ENCODE measurements at places on chromosomes 16 and 17.

GRCh38 chr17:27430882-27431491 lies 25.3 kb upstream of the KSR1 start:
- DNase-seq, result no peak

DNA sequence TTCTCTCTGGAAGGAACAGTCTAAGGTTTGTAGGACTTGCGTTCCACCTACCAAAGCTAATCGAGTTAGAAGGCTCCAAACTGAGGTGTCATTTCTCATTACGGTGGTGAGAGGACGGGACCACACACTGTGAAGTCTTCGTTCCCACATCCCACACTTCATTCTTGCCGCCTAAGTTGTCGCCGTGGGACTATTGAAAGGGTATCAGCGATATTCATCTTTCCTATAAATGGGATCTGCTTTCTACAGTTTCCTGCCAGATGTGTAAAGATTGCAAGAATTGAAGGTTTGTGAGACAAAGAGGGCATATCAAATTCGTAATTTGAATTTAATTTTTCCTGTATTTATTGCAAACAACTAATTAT lies 608 bp upstream of the TRIM37 start:
- no peak for DNase-seq

DNA sequence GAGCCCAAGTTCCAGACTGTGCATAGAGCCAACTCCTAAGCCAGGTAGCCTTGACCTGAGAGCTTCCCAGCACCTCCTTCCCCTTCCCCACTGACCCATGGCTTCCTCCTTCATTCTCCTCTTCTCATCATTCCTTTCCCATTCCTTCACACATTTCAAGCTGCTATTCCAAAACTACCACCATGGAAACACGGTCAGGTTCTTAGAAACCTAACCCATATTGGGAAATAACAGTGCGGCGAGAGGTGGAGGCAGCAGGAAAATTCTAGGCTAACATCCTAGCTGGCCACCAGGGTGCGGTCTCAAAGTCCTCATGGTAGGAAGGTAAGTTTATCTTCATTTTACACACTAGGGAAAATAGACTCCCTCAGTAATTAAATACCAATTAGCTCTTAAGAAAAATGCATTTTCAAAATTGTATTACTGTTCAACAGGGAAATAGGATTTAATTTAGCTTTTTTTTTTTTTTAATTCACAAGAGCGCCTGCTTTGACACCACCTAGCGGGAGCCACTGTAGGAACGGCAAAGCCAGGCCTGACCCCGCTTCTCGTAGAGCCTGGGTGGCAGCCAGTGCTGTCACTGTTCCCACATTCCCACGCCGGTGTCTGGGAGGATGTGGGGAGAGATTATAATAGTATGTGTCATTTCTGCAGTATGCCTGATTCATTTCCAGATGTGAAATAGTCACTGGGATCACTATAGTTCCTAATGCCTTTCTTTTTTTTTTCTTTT lies 14.0 kb upstream of the SPHK1 start:
- no peak for DNase-seq

GRCh38 chr17:80722661-80723060 lies 178.0 kb downstream of the RPTOR start:
- DNase-seq, result no peak

GRCh38 chr16:10754941-10755340 lies 11.3 kb downstream of the NUBP1 start:
- no peak for DNase-seq

DNA sequence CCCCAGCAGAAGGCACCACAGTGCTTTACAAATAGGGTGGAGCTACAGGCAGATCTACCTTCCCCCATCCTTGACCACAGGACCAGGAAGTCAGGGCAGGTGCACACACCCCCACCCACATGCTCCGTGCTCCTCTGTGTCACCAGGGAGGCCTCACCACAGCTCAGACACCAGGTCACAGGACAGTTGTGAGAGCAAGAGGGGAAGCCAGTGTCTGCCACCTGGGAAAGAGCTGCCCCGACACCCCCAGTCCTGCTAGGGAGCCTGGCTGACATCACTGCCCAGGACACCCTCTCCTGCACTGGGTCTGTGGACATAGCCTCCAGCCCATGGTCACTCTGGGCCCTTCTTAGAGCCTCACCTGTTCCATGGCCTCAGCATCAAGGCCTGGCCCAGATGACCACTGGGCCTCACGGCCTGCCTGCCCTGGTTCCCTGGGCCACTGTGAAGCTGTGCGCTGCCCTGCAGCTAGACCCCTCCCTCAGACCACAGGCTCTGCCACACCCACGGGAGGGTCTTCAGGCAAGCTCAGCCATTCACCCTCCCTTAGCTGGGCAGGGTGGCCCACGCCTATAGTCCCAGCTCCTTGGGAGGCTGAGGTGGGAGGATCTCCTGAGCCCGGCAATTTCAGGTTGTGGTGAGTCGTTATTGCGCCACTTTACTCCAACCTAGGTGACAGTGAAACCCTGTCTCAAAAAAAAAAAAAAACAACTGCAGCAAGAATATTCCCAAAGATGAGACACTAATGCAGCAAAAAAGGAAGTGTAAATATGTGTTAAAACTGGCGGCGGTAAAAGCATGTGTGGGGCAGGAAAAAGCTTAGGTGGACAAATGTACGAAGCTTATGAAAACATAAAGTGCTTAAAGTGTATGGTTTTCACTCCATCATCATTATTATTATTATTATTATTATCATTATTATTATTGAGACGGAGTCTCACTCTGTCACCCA lies 14.2 kb downstream of the POLR3K start:
- peak; percentile 60 for DNase-seq

GRCh38 chr17:3843935-3844516 lies 2.0 kb downstream of the NCBP3 start:
- DNase-seq, result peak; percentile 47

DNA sequence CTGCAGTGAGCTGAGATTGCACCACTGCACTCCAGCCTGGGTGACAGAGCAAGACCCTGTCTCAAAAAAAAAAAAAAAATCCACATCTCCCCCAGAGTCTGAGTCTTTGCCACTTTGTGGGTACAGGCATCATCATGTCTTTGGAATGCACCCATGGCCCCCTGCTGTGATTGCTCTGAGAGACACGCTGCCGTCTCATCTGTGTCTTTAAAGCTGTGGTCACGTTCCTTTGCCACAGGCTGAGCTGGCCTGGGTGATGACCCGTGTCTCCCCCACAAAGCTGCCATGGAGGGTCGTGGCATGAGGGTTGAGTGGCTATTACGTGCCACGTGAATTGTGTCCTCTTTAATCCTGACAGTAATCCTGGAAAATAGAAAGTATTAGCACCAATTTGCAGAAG lies 20.2 kb downstream of the CRISPLD2 start:
- no peak for DNase-seq

- DNase-seq, result no peak
Measured at GRCh38 chr16:19700319-19700781, 17.7 kb downstream of the KNOP1 start.

DNA sequence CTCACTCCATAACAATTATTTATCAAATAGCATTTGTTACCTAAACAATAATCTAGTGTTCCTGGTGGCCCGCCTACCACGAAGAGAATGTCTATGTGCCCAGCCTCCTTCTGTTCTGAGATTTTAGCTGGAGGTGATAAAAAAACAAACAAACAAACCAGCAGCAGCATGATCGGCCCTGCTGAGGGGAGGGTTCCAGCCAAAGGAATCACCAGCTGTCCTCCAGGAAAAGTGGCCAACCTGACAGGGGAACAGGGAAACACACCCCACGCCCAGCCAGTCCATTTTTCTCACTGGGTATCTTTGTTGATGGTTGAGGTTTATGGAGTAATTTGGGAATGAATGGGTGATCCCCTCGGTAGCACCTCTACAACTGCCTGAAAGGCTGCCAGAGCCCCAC lies 203.0 kb upstream of the DYNLRB2 start:
- no peak for DNase-seq

- no peak for DNase-seq
Measured at GRCh38 chr17:47732399-47733046, 513 bp upstream of the TBX21 start.

GRCh38 chr17:37430051-37430627 lies 23.5 kb downstream of the TADA2A start:
- DNase-seq, result peak; percentile 9

DNA sequence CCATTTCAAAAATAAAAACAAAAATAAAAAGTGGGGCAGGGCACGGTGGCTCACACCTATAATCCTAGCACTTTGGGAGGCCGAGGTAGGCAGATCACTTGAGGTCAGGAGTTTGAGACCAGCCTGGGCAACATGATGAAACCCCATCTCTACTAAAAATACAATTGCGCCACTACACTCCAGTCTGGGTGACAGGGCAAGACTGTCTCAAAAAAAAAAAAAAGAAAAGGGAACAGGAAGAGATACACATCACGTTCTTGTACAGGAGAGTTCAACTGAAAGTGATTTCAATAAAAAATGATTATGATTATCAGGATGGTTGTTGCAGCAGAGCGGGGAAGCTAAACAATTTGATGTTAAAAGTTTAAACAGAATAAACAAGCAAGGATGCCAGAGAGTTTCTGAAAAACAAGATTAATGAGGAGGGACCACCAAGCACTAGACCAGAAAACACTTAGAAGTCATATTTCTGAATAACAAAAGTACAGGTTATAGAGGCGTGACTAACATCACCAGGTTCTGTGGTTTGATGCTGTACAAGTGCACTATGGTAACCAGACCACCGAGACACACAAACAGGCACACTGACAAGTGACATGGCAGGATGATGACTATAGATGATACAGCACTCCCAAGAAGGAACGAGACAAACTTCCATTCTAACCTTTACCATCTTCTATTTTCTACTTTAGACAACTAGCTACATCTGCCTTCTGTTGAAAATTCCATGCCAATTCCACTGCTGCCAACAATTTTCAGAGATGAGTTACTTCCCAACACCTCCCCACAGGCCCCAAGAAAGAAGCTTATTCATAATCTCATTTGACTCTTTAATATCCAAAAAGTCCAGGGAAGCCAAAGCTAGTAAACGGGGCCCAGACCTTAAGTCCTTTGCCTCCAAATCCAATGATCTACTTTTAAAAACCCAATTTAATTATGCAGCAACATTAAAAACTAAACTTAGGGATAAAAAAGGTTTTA lies 11.8 kb downstream of the DNAJA2 start:
- DNase-seq, result peak; percentile 61

- no peak for DNase-seq
Measured at GRCh38 chr17:49334744-49335512, 27.1 kb downstream of the ZNF652 start.

DNA sequence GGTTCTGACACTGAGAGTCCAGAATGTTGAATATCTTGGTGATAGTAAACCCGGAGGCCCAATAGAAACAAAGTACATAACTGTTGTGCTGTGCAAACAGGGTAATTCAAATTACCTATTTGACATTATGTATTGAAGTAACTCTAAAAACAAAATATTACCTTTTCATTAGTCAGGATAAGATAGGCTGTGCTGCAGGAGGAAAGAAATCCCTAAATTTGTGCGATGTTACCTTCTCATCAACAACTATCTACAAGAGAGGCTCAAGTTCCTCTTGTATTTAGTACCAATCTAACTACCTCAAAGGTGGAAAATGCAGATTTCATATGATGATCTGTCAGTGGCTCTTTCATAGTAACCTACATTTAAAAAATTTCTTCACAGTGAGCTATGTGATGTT lies 367.2 kb downstream of the ZFHX3 start:
- no peak for DNase-seq

DNA sequence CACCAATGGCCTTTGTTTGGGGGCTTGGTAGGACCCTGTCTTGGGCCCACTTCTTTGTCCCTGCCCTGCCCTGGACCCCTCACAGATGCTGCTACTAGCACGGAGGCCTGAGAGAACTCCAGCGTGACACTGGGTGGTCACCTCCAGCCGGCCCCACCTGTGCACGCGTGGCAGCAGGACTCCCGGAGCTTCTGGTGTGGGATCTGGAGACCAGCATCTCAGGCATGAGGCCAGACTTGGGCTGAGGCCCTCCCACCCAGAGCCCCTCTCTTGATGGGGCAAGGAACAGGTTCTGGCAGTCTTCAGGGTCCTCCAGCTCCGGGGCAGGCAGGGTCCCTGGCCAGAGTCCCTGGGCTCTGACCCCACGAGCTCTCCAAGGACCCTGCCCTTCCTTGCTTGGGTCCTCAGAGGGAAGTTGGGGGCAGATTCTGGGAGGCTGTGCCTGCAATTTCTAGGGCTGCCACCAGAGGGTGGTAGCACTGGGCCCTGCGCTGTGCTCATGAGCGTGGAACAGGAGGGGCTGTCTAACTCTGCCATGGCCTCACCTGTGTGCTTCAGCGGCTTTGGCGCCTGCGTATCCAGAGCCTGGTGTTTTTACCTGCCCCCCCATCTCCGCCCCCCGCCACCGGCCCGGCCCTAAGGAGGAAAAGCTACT lies 3.1 kb upstream of the BAIAP3 start:
- DNase-seq, result no peak

DNA sequence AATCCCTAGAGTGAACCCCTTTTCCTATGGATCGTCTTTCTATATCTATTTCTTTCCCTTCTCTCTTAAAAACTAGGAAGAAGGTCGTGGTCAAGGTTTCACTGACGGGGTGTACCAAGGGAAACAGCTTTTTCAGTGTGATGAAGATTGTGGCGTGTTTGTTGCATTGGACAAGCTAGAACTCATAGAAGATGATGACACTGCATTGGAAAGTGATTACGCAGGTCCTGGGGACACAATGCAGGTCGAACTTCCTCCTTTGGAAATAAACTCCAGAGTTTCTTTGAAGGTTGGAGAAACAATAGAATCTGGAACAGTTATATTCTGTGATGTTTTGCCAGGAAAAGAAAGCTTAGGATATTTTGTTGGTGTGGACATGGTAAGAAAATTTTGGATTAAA lies 9.6 kb downstream of the CYLD start:
- no peak for DNase-seq

DNA sequence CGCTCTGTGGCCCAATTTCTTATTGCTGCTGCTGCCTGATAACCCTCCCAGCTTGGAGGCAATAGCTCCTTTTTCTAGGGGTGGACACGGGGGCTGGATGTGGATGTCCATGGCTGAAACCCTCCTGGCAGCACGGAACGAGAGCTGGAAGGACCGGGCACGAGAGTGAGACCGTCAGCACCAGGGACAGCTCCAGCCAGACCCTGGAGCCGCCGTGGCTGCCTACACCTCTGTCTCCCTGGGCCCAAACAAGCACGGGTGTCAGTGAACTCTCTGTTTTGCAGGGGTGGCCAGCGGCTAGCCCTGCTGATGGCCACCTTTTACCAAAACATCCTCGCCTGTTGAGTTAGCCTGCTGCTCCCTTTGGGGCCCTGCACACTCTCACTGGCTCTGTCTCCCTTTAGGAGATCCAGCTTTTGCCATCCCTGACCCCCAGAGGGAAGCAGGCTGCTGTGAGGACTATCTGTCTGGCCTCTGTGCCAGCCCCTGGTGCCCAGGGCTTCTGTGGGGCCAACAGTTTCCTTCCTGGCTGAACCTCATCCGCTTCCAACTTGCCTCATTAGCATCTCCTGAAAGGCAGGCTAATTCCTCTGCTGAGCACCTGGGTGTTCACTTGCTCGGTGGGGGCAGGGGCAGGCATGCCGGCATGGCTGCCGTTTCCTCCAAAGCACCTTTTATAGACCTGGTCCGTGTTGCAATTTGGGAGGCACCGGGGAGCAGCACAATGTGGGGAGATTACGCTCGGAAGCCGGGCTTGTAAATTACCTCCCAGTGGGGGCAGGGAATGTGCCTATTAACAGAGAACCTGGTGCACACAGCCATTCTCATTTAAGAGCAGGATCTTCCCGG lies 118.1 kb downstream of the ENGASE start:
- peak; percentile 27 for DNase-seq

- no peak for DNase-seq
Measured at GRCh38 chr17:12898110-12898509, 108.8 kb downstream of the ARHGAP44 start.

Data from activated T-cell treated with anti-CD3 and anti-CD28 coated beads, Interleukin-2, amount 50 U/mL, for 72 hours (primary cell).